NCI-H1092 (cell line): ENCODE measurements at places on chromosomes 7 and 10.

- no peak for DNase-seq
Observed at GRCh38 chr7:129777195-129777844, 165.8 kb downstream of the NRF1 start.

GRCh38 chr10:103528549-103528948 is 35.0 kb downstream of the NEURL1 start:
- no peak for DNase-seq

- DNase-seq = no peak
Observed at GRCh38 chr10:124030061-124030460, 63.3 kb downstream of the CHST15 start.

DNA sequence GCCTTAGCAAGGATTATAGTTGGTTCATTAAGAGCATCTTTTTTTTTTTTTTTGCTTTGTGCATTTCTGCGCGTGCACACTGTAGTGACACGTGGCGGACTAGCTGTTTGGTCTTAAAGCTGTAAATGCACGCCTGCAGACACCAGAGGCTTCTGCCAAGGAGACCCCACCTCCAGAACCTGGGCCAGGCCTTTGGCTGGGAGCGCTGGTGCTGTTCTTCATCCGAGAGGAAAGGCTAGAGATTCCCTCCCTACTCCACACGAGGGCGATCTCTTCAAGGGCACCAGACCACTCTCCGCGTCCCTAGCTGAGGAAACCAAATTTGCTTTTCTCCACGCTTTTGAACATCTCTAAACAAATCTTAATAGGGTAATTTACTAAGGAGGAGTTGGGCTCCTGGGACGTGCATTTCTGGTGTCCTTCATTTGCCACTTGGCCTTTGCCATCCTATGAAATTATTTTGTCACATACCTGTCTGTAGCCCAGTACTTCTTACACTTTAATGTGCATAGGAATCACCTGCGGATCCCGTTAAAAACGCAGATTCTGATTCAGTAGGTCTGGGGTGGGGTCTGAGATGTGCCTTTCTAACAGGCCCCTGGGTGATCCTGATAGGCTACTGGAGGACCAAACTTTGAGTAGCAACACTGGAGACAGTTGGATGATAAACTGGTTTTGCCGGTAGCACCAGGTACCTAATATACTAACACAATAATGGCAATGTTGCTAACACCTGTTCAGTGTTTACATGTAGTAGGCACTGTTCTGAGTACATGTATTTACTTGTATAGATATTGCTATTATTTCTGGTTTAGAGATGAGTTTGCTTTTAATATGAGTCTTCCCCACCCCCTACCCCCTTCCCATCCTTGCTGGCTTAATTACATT is 1.3 kb upstream of the SLC26A5 start:
- peak; percentile 55 for DNase-seq

DNA sequence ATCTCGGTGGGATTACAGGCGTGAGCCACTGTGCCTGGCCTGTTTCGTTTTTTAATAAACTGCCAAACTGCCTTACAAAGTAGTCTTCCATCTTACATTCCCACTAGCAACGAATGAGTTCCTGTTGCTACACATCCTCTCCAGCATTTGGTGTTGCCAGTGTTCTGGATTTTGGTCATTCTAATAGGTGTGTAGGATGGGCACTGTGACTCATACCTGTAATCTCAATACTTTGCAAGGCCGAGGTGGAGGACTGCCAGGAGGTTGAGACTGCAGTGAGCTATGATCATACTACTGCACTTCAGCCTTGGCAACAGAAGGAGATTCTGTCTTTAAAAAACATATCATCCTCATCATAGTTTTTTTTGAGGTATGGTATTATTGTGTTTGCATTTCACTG is 21.4 kb upstream of the RSBN1L start:
- DNase-seq = no peak

DNA sequence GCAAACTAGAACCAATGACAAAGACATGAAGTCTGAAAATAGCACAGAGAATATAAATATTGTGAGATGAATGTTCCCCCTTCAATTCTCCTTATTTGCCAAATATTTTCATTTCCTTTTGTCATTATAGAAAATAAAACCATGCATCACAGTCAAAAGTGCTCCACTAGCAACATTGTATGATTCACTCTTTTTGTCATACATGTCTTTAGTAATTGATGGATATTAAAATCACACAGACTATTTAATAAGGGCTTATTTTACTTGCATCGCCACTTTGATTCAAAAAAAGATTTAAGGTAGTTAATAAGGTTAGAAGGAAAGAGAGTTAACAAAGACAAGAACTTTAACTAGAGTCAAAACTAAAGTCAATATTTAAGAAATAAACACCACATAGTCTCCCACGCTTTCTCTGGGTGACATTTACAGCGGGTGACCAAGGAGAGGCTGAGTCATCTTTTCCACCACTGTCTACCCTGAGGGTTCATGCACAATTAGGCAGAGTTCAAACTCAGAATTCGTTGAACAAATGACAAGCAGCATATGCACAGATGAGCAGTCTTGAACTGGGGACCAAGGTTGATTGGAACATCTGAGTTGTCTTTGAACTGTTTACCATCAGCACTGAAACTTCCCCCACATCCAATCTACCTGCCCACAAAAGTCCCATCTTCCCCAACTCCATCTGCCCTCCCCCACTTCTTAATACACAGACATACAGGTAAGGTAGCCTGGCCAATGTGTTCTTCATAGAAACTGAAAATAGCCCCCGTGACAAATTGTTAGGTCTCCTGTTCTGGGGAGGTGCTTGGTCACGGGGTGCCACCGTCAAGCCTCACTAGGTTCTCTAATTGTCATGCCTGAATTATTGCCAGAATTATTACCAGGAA is 42.5 kb downstream of the C7orf25 start:
- DNase-seq = no peak

GRCh38 chr10:131082991-131083481 is 228.5 kb downstream of the TCERG1L start:
- no peak for DNase-seq

DNA sequence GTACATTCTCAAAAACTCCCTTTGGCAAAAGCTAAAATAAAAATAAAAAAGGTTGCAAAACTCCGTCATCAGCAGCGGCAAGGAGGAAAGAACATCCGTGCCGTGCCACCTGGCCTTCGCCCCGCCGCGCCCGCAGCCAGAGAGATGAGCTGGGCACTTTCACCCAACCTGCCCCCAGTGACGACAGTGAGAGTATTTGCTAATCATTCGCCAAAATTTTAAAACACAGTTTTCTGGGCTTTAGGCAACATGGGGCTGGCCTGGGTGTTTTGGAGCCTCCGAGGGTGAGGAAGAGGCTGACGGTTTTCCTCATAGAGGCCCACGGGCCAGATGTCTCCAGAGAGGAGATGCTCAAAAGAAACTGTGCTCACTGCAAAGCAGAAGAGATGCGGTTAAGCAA is 128.2 kb downstream of the PRKAG2 start:
- DNase-seq = no peak

- DNase-seq = no peak
Observed at GRCh38 chr7:124918662-124919061, 11.0 kb downstream of the POT1 start.

- no peak for DNase-seq
Observed at GRCh38 chr10:35565602-35566081, 39.5 kb upstream of the GJD4 start.

GRCh38 chr10:132167976-132168375 is 18.8 kb upstream of the DPYSL4 start:
- DNase-seq = no peak

- DNase-seq = no peak
Observed at GRCh38 chr7:21869785-21870402, 75.8 kb downstream of the CDCA7L start.

DNA sequence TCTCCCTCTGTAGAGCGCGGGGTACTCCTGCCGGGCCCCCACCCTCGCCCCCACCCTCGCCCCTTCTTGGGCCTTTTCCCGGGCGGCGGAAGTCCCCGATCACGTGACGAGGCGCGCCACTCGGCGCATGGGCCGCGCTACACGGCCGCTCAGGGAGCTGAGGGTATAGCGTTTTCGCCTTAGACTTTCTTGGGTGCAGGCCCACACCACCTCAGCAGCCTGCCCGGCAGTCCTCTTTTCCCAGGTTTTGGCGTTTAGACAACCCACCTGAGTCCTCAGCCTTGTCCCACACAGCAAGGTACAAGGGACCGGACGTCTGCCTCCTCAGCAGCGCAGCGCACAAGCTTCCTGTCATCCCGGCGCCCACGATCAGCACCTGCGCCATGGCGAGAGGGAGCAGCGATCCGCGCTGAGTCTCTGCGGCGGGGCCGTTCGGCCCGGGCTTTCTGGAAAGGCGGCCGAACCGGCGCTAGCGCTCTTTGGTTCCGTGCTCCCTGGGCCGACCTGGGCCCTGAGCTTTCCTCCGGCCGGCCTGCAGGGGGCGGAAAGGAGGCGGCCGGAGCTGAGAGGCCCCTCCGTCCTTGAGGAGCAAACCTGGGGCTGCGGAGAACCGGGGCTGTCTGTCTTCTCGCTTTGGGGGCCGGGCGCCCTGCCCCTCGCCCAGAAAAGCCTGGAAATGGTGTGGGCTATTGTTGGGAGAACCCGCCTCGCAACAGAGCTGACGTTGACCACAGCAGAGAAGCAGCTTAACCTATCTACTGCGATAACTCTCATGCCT is at the start of gene RNLS:
Gene RNLS (minus strand): TSS at position 513 of the 778 bp plus-strand sequence.
- DNase-seq = peak; percentile 3

DNA sequence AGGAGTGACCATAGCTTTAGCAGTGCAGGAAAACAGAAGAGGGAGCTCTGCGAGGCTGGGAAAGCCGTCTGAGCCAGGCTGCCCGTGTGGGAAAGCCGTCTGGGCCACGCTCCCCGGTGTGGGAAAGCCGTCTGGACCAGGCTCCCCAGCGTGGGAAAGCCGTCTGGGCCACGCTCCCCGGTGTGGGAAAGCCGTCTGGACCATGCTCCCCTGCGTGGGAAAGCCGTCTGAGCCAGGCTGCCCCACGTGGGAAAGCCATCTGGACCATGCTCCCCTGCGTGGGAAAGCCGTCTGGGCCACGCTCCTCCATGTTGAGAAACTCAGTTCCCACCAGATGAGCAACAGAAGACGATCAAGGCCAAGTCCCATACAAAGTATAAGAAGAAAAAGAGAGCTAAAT is 101.8 kb downstream of the GALNT11 start:
- DNase-seq = no peak

GRCh38 chr10:29319205-29319781 is 30.4 kb downstream of the LYZL1 start:
- no peak for DNase-seq

DNA sequence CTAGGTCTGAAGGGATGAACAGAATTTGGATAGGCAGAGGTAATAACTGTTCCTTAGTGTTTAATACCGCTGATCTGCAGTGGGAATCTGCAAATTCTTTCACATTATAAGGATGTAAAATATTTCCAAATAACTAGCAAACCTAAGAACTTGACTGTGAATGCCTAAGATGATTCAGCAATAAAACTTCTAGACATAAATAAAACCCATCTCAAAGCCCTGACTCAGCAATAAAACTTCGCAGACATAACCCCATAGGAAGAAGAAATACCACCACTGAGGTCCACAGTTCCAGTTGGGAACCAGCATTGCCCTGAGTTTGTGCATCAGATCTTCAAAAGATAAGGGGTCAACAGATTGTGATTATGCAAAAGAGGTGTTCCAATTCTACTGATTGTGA is 354.2 kb downstream of the GFRA1 start:
- no peak for DNase-seq

GRCh38 chr10:36621346-36621745 is 504.1 kb upstream of the ANKRD30A start:
- DNase-seq = no peak

GRCh38 chr7:34837801-34838201 is 179.8 kb downstream of the NPSR1 start:
- no peak for DNase-seq
